ENCODE measurements at places on chromosomes 5 and 9. TPM values are rescaled to one million over a fixed set of nuclear protein-coding genes. Genes with fewer than 3 reads are reported as not detected.
A peak's percentile ranks its signal among the peaks of the same experiment; 100 is the strongest.

GRCh38 chr9:112921549-112921948 is 30.9 kb upstream of the SLC46A2 start:
- peaks cover 32% of the 10 kb centered on the region for H3K27me3 ChIP-seq
- peak; percentile 62 for DNase-seq
- H3K27ac ChIP-seq: no peak overlapping the region
- H3K4me1 ChIP-seq: peaks cover 11% of the 10 kb centered on the region
- no peaks in the 10 kb centered on the region for H3K36me3 ChIP-seq

GRCh38 chr5:124289130-124289529 is 457.3 kb downstream of the ZNF608 start:
- peaks cover 14% of the 10 kb centered on the region for H3K4me1 ChIP-seq
- DNase-seq: no peak
- H3K27me3 ChIP-seq: no peaks in the 10 kb centered on the region
- no peak overlapping the region for H3K27ac ChIP-seq
- H3K36me3 ChIP-seq: no peaks in the 10 kb centered on the region

GRCh38 chr9:120654272-120654671 is 60.0 kb downstream of the MEGF9 start:
- no peaks in the 10 kb centered on the region for H3K4me1 ChIP-seq
- no peaks in the 10 kb centered on the region for H3K36me3 ChIP-seq
- no peak overlapping the region for H3K4me3 ChIP-seq
- no peak overlapping the region for H3K27ac ChIP-seq

The TLR4 gene
- 0.22 TPM for total RNA-seq

The PLAA gene
- total RNA-seq: 80.1 TPM

The ADAMTS6 gene
- total RNA-seq: 14.3 TPM

All from neural progenitor cell (in vitro differentiated cells).